ENCODE measurements at places on chromosomes 2 and 18.

DNA sequence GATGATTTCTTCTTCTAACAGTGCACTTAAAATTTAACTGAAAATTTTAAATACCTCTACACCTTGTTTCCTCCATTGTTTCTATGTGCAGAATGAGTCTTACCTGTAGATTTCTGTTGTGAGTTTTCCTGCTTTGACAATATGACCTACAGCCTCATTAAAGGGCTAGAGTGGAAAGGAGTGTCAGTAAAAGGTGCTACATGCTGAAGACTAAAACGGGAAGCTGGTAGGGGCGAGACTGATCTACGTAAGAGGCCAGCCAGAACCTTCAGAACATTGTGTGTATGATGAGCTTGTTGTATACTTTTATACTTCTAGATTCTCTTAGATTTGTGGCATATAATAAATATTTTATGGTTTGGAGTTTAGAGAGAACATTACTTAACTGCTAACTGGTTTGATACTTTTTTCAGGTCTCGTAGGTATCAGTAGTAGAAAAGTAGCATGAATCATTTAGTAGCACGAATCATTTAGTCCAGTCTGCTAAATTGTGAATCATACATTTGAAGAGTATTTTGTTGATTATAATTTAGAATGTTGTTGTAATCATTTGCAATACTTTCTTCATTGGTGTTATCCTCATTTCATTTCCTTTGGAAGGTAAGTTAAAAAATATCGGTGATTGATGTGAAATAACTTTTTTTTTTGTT is 14.3 kb downstream of the INSIG2 start:
- DNase-seq, result no peak

- DNase-seq, result no peak
Observed at GRCh38 chr18:62339106-62339988, 14.2 kb downstream of the TNFRSF11A start.

GRCh38 chr2:67234440-67234839 is 162.7 kb upstream of the ETAA1 start:
- no peak for DNase-seq

DNA sequence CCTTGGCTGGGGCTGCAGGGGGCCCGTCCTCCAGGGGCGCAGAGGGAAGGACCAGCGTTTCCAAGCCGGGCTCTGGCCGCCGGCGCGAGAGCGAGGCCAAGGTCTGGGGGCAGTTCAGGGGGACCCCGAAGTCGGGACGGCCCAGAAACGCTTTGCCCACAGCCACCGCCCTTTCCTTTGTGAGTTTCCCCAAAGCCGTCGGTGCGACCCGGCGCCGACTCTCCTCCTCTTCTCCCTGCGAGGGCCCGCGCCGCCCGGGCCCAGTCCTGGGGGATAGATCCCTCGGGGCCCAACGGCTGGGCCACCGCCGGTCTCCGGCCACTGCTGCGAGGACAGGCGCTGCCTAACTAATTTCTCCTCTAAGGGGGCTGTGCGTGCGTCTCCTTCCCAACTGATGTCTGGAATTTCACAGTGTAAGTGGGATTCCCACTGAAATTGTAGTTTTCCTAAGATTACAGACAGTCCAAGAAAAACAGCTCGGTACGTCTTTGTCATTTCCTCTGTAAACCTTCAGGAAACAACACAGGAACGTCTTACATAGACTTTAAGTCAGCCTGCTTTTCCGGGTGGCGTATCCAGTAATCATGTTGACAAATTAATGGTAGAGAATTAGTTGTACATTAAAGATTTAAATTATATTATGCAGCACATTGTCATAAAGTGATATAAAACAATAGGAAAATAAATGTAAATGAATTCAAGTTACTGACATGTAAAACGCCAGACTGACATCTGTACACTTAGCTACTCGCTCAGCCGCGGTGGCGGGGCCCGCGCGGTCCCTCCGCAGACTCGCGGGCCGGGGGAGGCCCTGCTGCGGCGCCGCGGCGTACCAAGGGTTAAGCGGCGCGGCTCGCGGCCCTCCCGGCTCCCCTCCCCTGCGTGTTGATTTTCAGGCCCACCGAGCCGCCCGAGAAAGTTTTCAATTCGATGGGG is 139.4 kb upstream of the SIX3 start:
- no peak for DNase-seq

DNA sequence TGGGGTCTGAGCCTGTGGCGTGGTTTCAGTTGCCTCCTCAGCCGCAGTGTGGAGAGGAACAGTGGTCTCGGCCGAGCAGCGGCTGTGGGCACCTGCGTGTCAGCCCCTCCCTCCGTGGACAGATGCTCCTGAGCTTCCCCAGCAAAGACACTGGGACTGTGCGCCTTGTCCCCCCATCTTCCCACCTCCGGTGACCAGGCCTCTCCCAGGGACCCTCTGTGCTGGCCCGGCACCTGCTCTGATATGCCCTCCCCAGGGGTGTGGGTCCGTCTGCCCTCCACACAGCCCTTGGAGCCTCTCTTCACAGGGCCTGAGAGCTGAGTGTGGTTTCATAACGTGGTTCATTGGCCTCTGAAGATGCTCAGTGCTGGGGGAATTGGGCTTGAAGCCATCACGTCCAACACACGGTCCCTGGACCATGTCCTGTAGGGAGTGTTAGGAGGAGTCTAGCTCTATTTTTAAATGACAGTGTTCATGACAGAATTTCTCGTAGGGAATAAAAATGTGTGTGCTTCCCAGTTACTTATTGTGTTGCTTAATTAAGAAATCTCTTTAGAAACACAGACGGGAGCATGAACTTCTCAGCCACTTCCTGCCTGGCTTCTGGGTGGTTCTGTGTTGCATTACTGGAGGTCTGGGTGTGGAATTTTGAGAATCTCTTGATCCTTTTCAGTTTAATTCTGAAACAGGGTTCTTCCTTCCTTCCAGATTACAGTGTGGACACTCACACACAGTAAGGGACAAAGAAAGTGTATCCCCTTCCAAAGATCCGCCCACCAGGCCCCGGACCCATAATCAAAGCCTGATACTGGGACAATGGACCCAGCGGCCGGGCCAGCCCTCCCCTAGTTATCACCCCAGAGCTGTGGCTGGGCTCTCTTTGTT is 110.7 kb downstream of the NFATC1 start:
- DNase-seq, result no peak
